ENCODE measurements at places on chromosomes 7 and 10.

DNA sequence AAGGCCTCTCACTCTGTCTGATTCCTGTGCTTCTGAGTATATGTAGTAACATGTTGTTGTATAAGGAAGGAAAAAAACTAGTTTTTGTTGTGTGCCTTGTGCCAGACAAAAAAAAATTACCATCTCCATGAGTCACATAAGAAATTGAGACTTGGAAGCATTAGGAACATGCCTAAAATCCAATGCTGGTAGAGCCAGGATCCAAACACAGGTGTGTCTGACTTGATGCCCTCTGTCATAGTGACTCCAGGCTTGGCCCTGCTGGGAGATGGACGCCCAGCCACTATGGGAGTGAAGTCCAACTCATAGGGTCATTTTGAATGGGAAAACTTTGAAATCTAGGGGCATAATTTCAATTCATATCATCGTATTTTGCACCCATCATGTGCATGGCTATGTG, 38.0 kb downstream of the PYROXD2 start:
- DNase-seq = no peak

GRCh38 chr7:47195641-47196040, 386.3 kb downstream of the TNS3 start:
- DNase-seq = no peak

GRCh38 chr7:10888861-10889260, 84.8 kb upstream of the PHF14 start:
- no peak for DNase-seq

DNA sequence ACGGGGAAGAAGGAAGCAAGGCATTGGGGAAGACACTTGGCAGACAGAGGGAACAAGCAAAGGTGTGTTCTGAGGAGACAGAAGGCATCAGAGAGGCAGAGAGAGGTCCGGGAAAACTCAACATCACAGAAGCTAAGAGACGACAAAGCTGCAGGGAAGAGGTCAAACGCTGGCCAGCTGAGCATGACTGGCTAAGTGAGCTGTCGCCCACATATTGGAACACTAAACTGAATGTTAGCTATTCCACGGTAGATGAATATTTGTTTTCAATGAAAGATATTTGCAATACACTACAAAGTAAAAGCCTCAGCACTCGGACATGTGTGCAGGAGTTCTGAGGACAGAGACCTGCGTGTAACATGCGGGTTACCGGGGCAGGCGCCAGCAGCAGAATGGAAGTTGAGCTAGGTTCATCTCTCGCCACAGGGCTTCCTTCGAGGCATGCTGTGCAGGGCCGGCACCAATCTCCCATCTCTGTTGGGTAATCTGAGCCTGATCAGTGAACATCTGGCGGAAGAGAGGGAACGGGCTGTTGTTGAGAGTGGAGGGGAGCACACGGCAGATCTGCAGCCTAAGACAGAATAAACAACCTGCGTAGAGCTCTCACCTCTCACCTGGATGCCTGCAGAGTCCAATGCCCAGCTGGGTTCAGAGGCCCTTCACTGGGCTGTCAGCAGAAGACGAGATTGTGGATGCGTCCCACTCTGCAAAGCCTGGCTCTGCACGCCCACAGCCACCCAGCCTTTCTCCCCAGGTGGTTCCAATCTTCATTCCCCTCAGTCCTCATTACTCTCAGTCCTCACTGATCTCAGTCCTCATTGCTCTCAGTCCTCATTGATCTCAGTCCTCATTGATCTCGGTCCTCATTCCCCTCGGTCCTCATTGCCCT, 35.9 kb downstream of the INSIG1 start:
- DNase-seq = no peak
